ENCODE measurements at places on chromosomes 11 and 22. TPM values are rescaled to one million over a fixed set of nuclear protein-coding genes. Genes with fewer than 3 reads are reported as not detected.

SLC35C1 gene
- 10.9 TPM for total RNA-seq

CHRDL2 gene
- total RNA-seq: not detected

RELT gene
- 6.3 TPM for total RNA-seq

CHST1 gene
- total RNA-seq: 3.3 TPM

RNASEH2C gene
- 33.0 TPM for total RNA-seq

OR56A1 gene
- total RNA-seq: not detected

DEPDC5 gene
- total RNA-seq: 11.0 TPM

SLC22A8 gene
- not detected for total RNA-seq

MRGPRE gene
- total RNA-seq: 0.73 TPM

KCNK4 gene
- not detected for total RNA-seq

CD6 gene
- total RNA-seq: not detected

SLC5A1 gene
- total RNA-seq: not detected

CDC42BPG gene
- total RNA-seq: under 0.01 TPM

TENM4 gene
- total RNA-seq: 5.9 TPM

PLAAT2 gene
- not detected for total RNA-seq

MMP27 gene
- total RNA-seq: not detected

TRIM48 gene
- not detected for total RNA-seq

EMID1 gene
- total RNA-seq: not detected

MMP1 gene
- total RNA-seq: 681 TPM

RIMBP3B gene
- under 0.01 TPM for total RNA-seq

CCDC73 gene
- not detected for total RNA-seq

OR5P2 gene
- not detected for total RNA-seq

ADAMTS8 gene
- total RNA-seq: 5.3 TPM

ALDH3B1 gene
- total RNA-seq: 33.1 TPM

SELENOM gene
- 30.1 TPM for total RNA-seq

SMC1B gene
- total RNA-seq: under 0.01 TPM

APOBEC3F gene
- 5.1 TPM for total RNA-seq

FAM76B gene
- 23.5 TPM for total RNA-seq

TMEM132A gene
- total RNA-seq: 6.6 TPM

RIN1 gene
- 68.2 TPM for total RNA-seq

OR10AG1 gene
- total RNA-seq: not detected

ZP1 gene
- total RNA-seq: 0.98 TPM

PNPLA2 gene
- 29.8 TPM for total RNA-seq

OR10A2 gene
- total RNA-seq: not detected

AIP gene
- 44.8 TPM for total RNA-seq

CADM1 gene
- total RNA-seq: 0.37 TPM

OR52I2 gene
- not detected for total RNA-seq

MCHR1 gene
- 0.37 TPM for total RNA-seq

SMIM38 gene
- total RNA-seq: under 0.01 TPM

PHLDA2 gene
- total RNA-seq: 13.3 TPM
